Activated T-helper 9 cell treated with anti-CD3 and anti-CD28 coated beads, Interleukin-2, amount 50 U/mL, for 16 hours (primary cell): ENCODE measurements at places on chromosomes 12 and 14.
A peak's percentile ranks its signal among the peaks of the same experiment; 100 is the strongest.

- DNase-seq = peak; percentile 29
These were observed 2.1 kb upstream of the SLC2A13 start for GRCh38 chr12:40107803-40108620.

- no peak for DNase-seq
These were observed 162.2 kb upstream of the EGLN3 start for GRCh38 chr14:34113005-34113511.

DNA sequence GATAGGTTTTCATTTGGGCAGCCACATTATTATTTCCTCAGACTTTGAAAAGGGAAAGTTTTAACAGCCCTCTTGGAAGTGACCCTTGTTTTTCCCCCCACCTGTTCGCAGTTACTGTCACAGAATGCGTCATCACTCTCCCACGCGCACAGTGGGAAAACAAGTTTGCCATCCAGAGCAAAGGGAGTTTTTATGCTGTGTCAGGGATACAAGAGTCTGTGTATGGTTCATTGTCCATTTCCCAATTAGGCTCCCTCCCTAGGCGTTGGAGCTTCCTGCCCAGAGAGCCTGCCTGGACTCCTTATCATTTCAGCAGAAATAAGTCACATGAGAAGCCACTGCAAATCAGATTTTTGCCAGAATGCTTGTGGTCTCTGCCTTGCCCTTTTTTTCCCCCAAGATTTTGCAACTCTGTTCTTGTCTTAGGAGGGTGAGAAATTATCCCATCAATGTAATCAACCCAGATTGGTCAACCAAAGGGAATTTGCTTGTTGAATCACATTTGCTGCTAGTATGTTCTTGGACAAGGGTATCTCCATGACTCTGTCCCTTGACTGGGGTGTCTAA lies 104.1 kb downstream of the IGF1 start:
- DNase-seq = no peak

- DNase-seq = no peak
These were observed 309.9 kb downstream of the VRK1 start for GRCh38 chr14:97107080-97107479.

GRCh38 chr12:106975098-106975497 lies 11.8 kb downstream of the MTERF2 start:
- no peak for DNase-seq

DNA sequence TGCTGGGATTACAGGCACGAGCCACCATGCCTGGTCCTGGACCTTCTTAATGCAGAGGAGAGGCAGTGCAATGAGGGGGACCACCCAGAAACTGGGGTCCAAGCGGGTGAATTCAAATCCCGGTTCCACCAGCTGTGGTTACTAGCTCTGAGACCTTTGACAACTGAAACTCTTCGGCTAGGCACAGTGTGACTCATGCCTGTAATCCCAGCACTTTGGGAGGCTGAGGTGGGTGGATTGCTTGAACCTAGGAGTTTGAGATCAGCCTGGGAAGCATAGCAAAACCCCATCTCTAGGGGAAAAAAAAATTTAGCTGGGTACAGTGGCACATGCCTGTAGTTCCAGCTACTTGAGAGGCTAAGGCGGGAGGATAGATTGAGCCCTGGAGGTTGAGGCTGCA lies 5.0 kb upstream of the CD4 start:
- DNase-seq = no peak

GRCh38 chr12:13702381-13702780 lies 279.0 kb downstream of the GRIN2B start:
- no peak for DNase-seq

GRCh38 chr14:32934881-32935633 lies 3.6 kb upstream of the NPAS3 start:
- DNase-seq = no peak

GRCh38 chr14:52119030-52119429 lies 50.2 kb upstream of the NID2 start:
- DNase-seq = no peak

- DNase-seq = no peak
These were observed 74.7 kb downstream of the TMTC1 start for GRCh38 chr12:29709054-29709453.

DNA sequence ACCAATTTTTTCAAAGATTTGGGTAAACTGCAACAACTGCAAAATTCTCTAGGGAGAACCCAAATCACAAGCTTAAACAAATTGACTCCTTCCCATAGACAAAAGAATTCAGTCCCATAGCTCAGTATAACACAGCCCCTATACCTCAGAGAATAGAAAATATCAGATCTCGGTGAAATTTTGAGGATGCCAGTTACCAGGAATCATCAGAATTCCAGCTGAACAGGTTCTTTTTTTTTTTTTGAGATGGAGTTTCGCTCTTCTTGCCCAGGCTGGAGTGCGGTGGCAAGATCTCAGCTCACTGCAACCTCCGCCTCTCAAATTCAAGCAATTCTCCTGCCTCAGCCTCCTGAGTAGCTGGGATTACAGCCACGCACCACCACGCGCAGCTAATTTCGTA lies 36.7 kb downstream of the ZFYVE1 start:
- no peak for DNase-seq

- no peak for DNase-seq
These were observed 102.8 kb upstream of the TMCC3 start for GRCh38 chr12:94753036-94753679.

- DNase-seq = no peak
These were observed 391.1 kb downstream of the LRIG3 start for GRCh38 chr12:58529114-58529665.
